ENCODE measurements at places on chromosomes 12 and 14. TPM values are rescaled to one million over a fixed set of nuclear protein-coding genes. Genes with fewer than 3 reads are reported as not detected.

- H3K4me3 ChIP-seq, result no peak overlapping the region
- DNase-seq, result no peak
- peaks cover 10% of the 10 kb centered on the region for H3K27me3 ChIP-seq
- no peaks in the 10 kb centered on the region for H3K4me1 ChIP-seq
- no peak overlapping the region for H3K27ac ChIP-seq
These were observed 31.7 kb downstream of the BBS10 start for GRCh38 chr12:76316468-76316867.

- no peak overlapping the region for H3K4me3 ChIP-seq
- DNase-seq, result no peak
- no peak overlapping the region for H3K27ac ChIP-seq
- no peaks in the 10 kb centered on the region for H3K4me1 ChIP-seq
- no peaks in the 10 kb centered on the region for H3K36me3 ChIP-seq
These were observed 52.8 kb downstream of the C14orf132 start for GRCh38 chr14:96091941-96092411.

DNA sequence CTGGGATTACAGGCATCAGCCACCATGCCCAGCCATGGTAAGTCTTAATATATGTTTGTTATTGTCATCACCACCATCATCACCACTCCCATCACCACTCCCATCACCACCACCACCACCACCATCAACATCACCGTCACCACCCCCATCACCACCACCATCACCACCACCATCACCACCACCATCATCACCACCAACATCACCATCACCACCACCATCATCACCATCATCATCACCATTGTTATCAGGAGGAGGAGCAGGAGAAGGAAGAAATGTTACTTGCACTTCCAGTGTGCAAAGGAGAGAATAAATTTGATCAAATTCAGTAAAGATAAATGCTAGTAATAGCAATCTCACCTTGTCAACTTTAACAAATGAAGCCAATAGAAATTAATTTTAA lies 71.2 kb upstream of the CHST11 start:
- H3K36me3 ChIP-seq, result no peaks in the 10 kb centered on the region
- DNase-seq, result no peak
- no peak overlapping the region for H3K4me3 ChIP-seq
- peaks cover 10% of the 10 kb centered on the region for H3K4me1 ChIP-seq
- no peak overlapping the region for H3K27ac ChIP-seq

DNA sequence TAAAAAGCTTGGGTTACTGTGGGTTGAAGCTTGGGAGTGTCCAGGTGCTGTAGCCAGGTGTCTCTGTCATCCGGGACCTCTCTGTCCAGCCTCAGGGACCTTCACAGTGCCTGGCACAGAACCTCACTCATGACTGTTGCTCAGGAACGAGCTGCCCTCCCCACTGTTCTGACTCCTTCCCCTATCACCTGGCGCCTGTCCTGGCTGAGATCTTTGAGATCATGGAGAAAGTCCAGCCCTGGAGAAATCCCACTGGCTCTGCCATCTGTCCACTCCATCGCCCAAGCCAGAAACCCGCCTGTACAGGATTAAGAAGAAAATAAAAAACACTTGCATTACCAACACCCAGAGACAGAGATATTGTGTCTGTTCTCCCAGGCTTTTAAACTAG lies 53.5 kb downstream of the DGLUCY start:
- no peak for DNase-seq
- no peaks in the 10 kb centered on the region for H3K4me1 ChIP-seq
- H3K4me3 ChIP-seq, result no peak overlapping the region
- peaks cover 10% of the 10 kb centered on the region for H3K36me3 ChIP-seq
- no peak overlapping the region for H3K27ac ChIP-seq

DNA sequence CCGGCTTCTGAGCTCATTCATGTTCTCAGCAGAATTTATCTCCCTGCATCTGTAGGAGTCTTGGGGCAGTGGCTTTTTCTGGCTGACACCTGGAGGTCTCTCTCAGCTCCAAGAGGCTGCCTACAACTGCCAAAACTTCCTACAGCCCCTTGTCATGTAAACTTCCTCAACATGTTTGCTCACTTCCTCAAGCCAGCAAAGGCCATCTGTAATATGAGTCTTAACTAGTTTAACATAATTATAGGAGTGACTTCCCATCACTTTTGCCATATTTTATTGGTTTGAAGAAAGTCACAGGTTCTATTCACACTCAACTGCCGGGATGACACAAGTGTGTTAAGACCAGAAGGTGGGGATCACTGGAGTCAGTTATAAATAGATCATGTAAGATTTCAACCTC lies 194.0 kb downstream of the VRK1 start:
- peaks cover 20% of the 10 kb centered on the region for H3K4me1 ChIP-seq
- no peaks in the 10 kb centered on the region for H3K36me3 ChIP-seq
- H3K4me3 ChIP-seq, result no peak overlapping the region
- no peak overlapping the region for H3K27ac ChIP-seq

- no peak overlapping the region for H3K27ac ChIP-seq
- no peaks in the 10 kb centered on the region for H3K36me3 ChIP-seq
- no peak for DNase-seq
- no peaks in the 10 kb centered on the region for H3K4me1 ChIP-seq
These were observed 208.2 kb upstream of the RTL1 start for GRCh38 chr14:101111620-101112290.

- no peaks in the 10 kb centered on the region for H3K27me3 ChIP-seq
- H3K36me3 ChIP-seq, result peaks cover 43% of the 10 kb centered on the region
- H3K27ac ChIP-seq, result peak overlapping the region; percentile 99
- DNase-seq, result no peak
- H3K4me1 ChIP-seq, result peaks cover 45% of the 10 kb centered on the region
These were observed 1.1 kb downstream of the PAPOLA start for GRCh38 chr14:96503306-96503679.

DNA sequence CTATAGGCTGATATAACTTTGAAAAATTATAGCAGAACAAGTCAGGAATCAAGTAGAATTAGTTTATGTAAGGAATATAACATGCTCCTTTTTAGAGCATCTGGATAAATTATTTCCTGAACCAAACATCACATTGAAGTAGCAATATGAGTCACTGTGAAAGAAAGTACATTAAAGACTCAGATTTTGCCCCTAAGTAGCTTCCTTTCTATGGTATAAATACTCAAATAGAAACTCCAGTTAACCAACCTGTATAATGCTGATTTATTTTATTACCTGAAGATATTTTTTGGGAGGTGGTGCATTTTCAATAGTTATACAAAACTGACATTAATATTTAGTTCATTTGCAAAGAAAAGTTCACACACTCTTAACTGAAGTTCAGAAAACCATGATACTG lies 312.1 kb downstream of the ITPR2 start:
- H3K36me3 ChIP-seq, result peaks cover 27% of the 10 kb centered on the region
- peaks cover 15% of the 10 kb centered on the region for H3K4me1 ChIP-seq
- no peak for DNase-seq
- no peak overlapping the region for H3K4me3 ChIP-seq
- no peaks in the 10 kb centered on the region for H3K27me3 ChIP-seq

- H3K36me3 ChIP-seq, result no peaks in the 10 kb centered on the region
- DNase-seq, result no peak
- H3K4me3 ChIP-seq, result no peak overlapping the region
These were observed 67.3 kb downstream of the KCNK10 start for GRCh38 chr14:88255798-88256197.

The TMPRSS12 gene
- not detected for total RNA-seq

The KRT80 gene
- not detected for total RNA-seq

The NFE2 gene
- not detected for total RNA-seq
